Stimulated activated naive CD4-positive, alpha-beta T cell treated with Interleukin-2 at 50 U/mL for 16 hours (primary cell): ENCODE measurements at places on chromosomes 5 and 9.

- peak; percentile 19 for DNase-seq
Measured at GRCh38 chr9:137150617-137151457, 11.9 kb downstream of the GRIN1 start.

DNA sequence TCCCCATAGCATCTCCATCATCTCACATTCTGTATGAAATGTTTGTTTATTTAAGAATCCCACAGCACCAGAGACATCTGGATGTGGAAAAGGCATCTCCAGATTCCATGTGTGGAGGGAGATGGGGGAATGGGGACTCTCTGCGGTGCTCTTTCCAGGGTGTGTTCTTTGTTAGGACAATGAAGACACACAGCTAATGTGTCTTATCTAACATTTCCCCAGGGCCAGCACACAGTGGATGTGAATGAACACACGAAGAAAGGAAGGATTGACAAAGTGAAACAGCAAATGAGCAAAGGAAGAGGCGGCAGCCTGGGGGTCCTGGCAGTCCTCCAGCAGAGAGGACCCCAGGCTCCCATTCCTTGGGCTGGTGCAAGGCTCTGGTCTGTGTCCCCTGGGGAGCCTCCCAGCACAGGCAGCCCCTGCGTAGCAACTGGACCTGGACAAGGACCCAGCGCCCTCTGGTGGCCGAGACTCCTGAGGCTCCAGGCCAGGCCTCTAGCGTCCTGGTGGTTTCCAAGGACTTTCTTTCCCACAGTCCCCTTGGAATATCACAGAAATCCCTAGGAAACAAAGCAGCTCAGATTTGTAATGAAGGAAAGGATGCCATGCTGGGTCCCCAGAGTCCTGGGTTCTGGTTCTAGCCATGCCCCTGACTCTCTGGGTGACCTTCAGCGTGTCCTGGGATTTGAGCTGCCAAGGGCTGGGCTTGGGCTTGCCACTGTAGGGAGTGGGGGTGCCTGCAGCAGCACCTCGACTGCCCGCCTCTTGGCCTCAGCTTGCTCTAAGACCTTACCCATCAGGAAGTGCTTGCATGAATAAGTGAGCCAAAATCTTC is 3.5 kb upstream of the PDLIM7 start:
- DNase-seq = peak; percentile 81

DNA sequence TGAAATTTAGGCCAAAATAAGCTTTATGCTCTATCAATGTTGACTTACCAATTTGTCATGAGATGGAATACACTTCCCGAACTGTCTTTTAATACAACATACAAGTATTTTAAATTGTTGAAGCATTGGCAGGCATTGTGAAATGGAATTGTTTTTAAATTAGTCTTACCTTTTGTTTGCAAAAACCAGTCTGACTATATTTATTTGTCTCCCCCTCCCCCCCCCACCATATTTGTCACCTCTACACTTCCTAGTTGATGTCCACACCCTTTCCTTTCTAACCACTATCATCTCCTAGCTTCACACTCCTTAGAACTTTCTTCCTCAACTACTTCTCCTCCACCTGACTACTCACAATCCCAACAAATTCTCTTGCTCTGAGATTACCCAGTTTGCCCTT is 40.9 kb downstream of the FAF2 start:
- no peak for DNase-seq

GRCh38 chr9:121798941-121799340 is 147.5 kb downstream of the DAB2IP start:
- no peak for DNase-seq

DNA sequence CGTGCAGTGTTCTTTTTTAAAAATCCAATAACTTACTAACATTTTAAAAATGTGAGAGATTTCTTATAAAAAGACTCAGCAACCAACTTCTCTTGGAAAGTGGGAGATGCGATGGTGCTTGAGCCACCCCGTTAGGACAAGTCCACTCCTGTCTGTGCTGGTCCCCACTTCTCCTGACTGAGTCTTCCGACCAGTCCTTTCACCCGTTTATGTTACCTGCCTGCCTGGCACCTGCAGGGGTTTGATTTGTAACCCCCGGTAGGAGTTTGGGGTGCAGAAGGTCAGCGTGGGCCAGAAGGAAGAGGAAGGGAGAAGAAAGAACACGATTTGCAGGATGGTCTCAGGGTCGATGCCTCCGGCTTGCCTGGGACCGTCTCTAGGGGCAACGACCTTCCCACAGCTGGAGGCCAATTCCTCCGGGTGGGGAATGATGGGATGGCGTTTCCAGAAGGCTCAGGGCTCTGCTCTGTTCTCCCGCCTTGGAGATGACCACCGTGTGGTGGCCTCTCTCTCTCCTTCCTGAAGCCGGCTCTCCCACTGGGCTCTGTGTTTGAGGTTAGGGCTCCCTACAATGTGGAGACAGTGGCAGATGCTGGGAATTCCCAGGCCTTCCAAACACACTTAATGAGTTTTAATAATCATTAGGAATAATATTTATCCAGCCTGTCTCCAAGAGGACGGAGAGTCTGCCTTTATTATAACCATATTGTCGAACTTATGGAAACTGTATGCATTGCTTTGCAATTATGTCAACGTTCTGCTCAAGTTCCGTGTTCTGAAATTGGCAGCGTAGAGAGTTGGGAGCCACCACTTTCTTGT is 14.8 kb downstream of the COL27A1 start:
- no peak for DNase-seq

DNA sequence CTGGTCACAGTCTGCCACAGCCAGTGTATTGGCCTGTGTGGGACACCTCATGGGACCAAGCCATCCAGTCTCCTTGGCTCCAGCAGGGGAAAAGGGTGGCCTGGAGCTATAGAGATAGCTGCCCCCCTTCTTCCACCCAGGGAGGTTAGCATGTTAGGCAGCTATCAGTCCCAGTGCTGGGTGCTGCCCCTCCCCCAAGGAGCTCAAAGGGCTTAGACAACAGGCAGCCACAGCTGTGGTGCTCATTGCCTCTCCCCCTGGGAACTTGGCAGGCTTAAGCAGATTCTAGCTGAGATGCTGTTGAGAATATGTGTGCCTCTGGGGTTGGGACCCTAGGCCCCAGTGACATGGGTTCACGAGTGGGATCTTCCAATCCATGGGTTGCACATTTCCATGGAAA is 226.0 kb upstream of the PTGER4 start:
- DNase-seq = no peak

DNA sequence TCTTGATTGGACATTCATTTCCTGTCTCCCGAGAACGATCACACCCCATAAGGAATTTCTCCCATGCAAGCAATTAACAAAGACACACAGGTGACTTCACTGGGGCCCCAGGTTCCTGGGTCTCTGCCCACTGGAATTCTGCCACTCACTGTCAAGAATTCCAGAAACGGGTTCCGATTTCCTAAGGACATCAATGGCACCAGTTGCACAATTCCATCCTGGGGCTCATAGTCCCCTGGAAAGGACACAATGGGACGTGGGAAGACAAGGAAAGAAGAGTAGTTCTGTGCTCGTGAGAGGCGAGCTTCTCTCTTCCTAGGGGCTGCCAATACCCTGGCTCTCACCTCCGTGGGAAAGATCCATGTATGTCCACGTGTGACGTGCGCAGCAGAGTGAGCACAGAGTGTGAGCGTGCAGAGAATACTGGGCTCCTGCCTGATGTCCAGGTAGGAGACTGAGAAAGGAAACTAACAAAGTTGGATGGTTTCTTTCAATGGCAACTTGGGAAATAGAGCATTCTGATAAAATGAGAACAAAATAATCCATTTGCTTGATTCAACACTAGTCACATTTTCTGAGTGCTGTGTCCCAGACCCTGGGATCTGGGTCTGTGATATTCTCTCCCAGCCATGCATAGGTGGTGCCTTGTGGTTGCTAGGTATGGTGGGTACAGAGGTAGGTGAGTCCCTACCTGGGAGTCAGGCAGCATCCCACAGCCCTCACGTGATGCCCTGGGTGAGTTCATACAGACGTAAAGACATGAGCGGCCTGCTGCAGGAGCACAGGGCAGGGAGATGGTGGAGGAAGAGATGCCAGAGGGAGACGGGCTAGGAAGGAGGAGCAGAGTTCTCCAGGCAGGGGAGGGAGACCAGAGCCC is 159.8 kb downstream of the COL23A1 start:
- no peak for DNase-seq

GRCh38 chr5:79378510-79379186 is 135.3 kb downstream of the HOMER1 start:
- no peak for DNase-seq

GRCh38 chr5:1013238-1013947 is 4.8 kb downstream of the NKD2 start:
- DNase-seq = no peak

- no peak for DNase-seq
Measured at GRCh38 chr9:121107881-121108280, 33.1 kb downstream of the CNTRL start.

- no peak for DNase-seq
Measured at GRCh38 chr5:1401536-1402138, 43.6 kb downstream of the SLC6A3 start.

GRCh38 chr9:106890608-106891007 is 27.6 kb downstream of the ZNF462 start:
- DNase-seq = no peak

GRCh38 chr9:120438836-120439546 is 141.0 kb downstream of the CDK5RAP2 start:
- no peak for DNase-seq

GRCh38 chr5:82799361-82800077 is 277.7 kb downstream of the TMEM167A start:
- no peak for DNase-seq

GRCh38 chr5:151459680-151460324 is 12.4 kb downstream of the SLC36A1 start:
- no peak for DNase-seq

DNA sequence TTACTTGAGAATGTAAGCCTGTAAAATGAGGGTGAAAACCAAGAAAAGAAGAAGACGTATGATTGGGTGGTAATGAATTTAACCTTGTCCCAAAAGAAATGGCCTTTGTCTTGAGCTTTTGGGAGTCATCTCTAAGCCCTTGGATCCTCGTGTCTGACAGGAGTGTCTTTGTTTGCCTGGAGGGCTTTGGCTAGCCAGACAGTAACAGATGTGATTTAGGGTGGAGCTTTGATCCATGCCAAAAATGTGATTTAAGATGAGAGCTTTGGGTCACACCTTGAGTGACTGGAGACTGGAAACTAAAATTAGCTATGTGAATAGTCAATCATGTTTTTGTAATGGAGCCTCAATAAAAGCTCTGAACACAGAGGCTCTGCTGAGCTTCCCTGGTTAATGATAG is 25.9 kb upstream of the ZFAND5 start:
- no peak for DNase-seq

- DNase-seq = no peak
Measured at GRCh38 chr5:156834916-156835315, 15.2 kb upstream of the PPP1R2B start.

- DNase-seq = no peak
Measured at GRCh38 chr9:107896544-107896943, 407.0 kb upstream of the KLF4 start.

DNA sequence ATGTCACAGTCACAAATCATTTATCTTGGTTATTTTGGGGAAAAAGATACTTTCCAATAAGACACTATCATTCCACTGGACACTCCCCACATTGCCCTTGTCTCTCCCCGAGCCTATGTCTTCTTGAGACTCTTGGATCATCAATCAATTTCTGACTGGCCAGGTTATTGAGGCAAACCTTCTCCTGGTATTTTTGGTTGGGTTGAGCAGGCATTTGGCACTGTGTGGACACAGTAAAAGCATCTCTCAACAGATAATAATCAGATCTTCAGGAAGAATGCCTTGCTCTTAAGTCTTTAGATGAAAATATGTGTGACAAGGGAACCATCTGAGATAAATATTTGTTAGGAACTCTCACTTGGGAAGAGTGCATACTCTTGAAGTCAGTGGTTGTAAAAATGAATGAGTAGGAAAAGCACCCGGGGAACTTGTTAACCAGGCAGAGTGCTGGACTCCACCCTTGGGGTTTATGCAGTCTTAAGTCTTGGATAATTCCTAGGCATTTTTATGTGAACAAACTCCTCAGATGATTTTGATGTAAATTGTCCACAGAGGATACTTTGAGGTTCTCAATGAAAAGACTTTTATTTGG is 223.8 kb upstream of the CLINT1 start:
- DNase-seq = no peak

DNA sequence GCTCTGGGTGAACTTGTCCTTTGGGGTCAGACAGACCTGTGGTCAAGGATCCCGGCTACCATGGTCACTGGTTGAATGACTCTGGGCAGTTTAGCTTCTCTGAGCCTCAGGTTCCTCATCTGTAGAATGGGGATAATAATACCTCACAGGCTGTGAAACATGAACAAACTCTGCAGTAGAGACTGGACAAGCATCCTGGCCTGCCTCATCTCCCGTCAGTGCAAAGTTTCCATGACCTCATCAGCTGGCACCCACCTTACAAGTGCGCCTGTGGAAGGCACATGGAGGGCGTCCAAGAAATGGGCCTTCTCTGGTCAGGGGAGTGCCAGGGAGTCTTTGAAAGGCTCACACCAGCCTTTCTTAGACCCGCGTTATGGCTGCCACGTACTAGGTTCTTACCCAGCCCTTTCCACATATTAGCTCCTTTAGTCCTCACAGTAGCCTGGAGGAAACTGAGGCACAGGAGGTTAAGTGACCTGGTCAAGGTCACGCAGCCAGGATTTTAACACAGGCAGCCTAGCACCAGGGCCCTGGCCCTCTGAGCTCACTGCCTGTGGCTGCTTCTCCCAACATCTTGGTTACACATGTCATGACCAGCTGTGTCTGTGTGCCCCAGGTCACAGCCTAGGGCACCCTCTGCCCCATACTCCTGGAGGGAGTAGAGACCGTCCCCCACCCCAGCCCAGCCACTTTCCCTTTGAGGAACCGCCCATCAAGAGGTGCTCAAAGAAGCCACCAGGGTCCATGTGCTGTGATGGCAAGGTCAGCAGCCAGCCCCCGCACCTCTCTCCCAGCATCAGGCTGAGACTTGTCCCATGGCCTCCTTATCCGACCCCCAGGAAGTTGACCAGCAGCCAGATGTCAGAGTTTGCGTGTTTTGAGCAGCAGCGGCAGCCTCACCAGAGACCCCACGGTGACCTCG is 39.4 kb upstream of the RPL26L1 start:
- DNase-seq = no peak

GRCh38 chr5:177364159-177364962 is 6.6 kb downstream of the RGS14 start:
- DNase-seq = peak; percentile 43

- no peak for DNase-seq
Measured at GRCh38 chr9:116978155-116978554, 291.1 kb downstream of the TRIM32 start.

GRCh38 chr5:124025306-124025845 is 513.4 kb downstream of the CSNK1G3 start:
- DNase-seq = no peak

DNA sequence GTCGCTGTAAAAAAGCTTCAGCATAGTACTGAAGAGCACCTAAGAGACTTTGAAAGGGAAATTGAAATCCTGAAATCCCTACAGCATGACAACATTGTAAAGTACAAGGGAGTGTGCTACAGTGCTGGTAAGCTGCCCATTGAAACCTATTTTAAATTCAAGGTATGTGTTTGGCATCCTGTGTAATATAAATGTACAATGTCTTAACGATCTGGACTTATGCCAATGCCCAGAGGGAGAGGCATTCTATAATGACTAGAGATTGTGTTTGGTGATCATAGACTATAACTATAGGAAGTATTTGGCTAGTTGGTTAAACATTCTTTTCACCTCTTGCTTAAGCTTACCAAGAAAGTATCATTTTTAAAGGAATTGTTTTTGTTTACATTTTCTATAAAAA is 95.7 kb downstream of the INSL6 start:
- DNase-seq = no peak

GRCh38 chr5:180396926-180397325 is 43.8 kb upstream of the GFPT2 start:
- no peak for DNase-seq

GRCh38 chr5:92144824-92145223 is 761.7 kb upstream of the ARRDC3 start:
- no peak for DNase-seq
